ENCODE measurements at places on chromosomes 12 and 14. TPM values are rescaled to one million over a fixed set of nuclear protein-coding genes. Genes with fewer than 3 reads are reported as not detected.

- DNase-seq, result no peak
Observed at GRCh38 chr14:104299993-104300761, 161.8 kb downstream of the KIF26A start.

CCDC197 gene
- not detected for total RNA-seq

GRCh38 chr12:10068644-10069043, 30.1 kb downstream of the CLEC1A start:
- DNase-seq, result no peak

WNT1 gene
- total RNA-seq, result not detected

DNA sequence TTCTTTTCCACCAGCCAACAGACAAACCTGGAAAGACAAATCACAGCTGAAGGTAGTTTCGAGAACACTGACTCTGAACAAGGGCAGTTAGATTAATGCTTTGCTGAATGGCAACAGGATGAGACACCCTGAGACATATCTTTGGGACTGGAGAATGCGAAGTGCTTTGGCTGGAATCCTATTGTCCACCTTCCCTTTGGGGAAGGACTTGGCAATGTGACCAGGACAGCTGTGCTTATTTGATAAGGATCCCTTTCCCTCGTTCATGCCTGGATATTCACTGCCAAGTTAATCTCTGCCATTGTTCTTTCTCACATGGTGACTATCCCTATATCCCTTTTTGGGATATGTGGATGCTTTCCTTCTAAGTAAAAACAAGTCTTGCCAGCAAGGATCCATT, 537.1 kb upstream of the SEL1L start:
- DNase-seq, result no peak

- DNase-seq, result no peak
Observed at GRCh38 chr12:3227076-3227975, 150.1 kb downstream of the TSPAN9 start.

DNA sequence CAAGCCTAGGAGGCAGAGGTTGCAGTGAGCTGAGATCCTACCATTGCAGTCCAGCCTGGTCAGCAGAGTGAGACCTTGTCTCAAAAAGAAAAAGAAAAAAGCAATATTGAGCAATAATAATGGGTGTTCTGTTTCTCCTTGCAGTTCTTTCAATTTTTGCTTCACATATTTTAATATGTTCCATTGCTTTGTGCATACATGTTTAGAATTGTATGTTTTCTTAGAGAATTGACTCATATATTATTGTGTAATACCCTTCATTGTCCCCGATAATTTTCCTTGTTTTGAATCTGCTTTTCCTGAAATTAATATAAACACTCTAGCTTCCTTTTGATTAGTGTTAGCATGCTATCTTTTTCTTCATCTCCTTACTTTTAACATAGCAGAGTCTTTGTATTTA, 138.4 kb upstream of the NPAS3 start:
- no peak for DNase-seq

DNA sequence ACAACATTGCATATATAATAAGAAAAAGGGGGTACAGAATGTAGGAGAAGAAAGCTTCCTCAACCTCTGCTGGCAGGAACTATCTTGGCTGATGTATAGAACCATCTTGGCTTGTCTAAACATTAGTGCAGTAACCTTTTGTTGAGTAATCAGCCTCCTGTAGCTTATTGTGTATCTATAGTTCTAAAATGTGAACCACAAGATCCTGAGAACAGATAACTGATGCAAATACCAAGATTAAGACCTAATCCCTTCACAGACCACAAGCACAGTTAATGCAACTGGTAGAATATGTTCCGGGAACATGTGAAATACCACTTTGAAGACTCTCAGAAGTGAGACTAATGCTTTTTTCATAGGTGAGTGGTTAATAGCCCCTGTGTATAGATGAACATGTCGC, 50.7 kb upstream of the KCNC2 start:
- no peak for DNase-seq

RTL1 gene
- not detected for total RNA-seq

OR4E2 gene
- total RNA-seq, result not detected

GRCh38 chr12:44667461-44667860, 208.7 kb downstream of the NELL2 start:
- no peak for DNase-seq

DNA sequence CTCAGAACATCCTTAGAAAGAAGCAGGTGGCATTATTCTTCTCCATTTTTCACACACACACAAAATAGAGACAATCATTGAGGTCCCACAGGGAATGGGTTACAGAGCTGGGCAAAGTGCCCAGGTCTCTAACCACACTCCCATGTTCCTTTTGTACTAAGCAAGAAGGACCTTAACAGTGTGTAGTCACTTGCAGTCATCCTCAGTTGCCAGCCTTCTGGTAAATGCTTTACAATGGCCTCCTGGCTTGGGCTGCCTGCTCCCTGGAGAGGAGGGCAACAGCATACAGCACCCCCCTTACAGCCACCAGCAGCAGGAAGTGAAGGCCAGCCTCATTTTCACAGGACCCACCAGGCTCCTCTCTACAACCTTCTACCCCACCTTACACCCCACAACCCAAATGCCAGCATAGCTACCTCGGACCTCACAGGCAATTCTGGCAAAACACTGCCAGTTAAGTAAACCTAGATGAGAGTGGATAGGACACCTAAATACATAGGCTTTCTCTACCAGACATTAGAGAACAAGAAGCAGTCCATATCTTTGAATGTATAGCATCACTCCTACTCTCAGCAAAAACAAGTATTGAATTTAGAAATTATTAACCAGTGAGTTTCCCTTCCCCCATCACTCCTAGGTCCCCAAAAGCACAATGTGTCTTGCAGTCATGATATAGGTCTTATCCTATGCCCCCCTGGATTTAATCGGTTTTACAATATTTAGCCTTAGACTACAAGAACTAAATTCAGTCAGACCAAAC, 88.1 kb downstream of the PPP2R5E start:
- DNase-seq, result no peak

DNA sequence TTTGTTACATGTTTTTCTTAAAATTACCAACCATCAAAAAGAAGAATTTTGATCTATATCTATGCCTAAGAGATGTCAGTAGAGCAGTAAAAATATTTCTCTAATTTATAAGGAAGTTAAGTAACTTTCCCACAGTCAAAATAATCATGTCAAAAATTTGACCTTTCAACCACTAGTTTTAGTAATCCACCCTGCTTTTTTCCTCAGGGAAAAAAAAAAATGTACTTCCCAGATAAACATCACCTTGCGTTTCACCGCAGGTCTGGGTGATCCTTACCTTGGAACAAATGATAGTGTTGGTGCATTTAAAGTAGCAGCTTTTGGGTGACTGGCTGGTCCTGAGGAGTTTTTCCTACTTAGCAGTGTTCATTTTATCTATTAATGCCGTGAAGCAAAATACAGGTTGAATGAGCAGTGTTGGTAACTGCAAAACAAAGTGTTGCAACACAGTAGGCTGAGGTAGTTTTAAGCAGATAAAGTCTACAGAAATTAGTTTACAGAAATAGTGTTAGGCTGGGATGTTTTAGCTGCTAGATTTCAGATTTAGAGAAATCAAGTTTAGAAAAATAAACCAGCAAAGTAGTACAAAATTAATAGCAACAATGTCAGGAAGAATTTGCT, 137.2 kb upstream of the DNM1L start:
- DNase-seq, result no peak

MAP3K9 gene
- total RNA-seq, result 4.0 TPM

DNA sequence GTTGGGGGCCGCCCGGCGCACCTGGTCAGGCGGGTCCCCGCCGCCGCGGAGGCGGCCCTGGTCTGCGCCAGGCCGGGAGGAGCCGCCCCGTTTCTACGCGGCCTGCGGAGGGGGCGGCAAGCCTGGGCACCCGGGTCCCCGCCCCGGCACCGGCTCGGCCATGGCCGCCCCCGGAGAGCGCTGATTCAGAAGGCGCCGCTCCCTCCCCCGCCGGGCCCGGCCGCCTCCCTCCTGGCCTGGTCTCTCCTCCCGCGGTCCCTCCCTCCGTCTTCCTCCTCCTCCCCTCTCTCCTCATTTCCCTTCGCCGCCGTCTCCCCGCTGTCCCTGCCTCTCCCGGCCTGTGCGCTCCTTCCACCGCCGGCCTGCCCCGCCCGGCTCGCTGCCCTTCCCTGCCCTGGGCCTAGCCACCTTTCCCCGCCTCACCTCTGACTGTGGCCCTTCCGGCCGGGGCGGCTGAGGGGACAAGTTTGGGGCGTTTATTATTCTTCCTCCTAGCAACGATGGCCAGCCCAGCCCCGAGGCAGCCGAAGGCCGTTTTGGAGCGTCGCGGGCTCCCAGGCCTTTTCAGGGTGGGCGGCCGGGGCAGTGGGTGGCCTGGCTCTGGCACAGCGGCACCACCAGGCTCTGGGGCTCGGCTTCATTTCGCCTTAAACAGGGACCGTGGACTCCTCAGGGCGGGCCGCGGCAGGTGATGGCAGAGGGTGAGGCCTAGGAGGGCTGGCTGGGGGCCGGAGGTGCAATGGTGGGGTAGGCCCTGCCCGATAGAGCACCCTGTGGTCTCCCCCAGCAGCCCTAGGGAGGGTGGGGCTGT, 768 bp downstream of the CEP170B start:
- no peak for DNase-seq

DNA sequence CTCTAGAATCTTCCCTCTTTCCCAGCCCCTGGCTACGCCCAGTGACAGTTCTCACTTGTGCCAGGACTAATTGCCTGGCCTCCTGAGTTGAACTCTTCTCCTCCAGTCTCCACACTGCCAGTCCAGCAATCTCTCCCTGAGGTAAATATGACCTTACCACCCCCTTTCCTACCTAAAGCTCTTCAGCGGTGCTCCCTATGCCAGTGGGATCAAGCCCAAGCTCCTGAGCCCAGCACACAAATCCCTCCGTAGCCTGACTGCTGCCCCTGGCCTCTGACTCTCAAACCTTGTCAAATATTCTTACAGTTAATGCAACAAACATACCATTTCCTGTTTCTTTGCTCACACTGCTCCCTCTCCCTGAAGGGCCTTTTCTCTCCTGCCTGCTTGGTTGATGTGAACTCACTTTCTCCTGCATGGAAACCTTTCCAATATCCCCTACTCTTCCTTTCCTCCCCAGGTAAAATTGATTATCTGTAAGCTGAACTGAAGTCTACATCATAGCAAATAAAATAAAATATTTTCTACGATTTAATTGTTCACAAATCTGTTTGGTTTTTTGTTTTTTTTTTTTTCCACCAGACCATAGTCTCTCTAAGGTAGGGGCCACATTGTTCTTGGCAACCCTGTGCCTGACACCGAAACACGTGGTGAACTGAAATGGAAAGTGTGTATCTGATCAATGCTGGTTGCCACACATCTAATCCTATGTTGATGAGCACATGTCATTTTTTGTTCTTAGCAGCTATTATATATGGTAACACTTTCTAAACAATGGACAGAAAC, 147.5 kb downstream of the SLC38A6 start:
- no peak for DNase-seq

- no peak for DNase-seq
Observed at GRCh38 chr14:66596241-66596985, 88.5 kb downstream of the GPHN start.

KRT71 gene
- total RNA-seq, result not detected

MYO1H gene
- total RNA-seq, result not detected

- DNase-seq, result no peak
Observed at GRCh38 chr14:99820702-99821331, 27.6 kb downstream of the EML1 start.

GRCh38 chr12:94545935-94546771, 86.5 kb upstream of the CEP83 start:
- DNase-seq, result no peak

- DNase-seq, result no peak
Observed at GRCh38 chr14:58662018-58662417, 24.3 kb downstream of the DACT1 start.

IL26 gene
- total RNA-seq, result 0.88 TPM

Data from CD8-positive, alpha-beta memory T cell (primary cell).